ENCODE measurements at places on chromosomes 1 and 21. TPM values are rescaled to one million over a fixed set of nuclear protein-coding genes. Genes with fewer than 3 reads are reported as not detected.

- no peak for DNase-seq
Measured at GRCh38 chr1:46464915-46465314, 24.7 kb upstream of the DMBX1 start.

GRCh38 chr1:105872817-105873216 is 1183.7 kb upstream of the PRMT6 start:
- DNase-seq, result no peak

GRCh38 chr1:9062021-9062471 is 7.4 kb downstream of the SLC2A5 start:
- no peak for DNase-seq

- DNase-seq, result no peak
Measured at GRCh38 chr1:39799770-39800470, 11.3 kb upstream of the BMP8B start.

- no peak for DNase-seq
Measured at GRCh38 chr1:121566346-121566745, 381.6 kb downstream of the SRGAP2C start.

DNA sequence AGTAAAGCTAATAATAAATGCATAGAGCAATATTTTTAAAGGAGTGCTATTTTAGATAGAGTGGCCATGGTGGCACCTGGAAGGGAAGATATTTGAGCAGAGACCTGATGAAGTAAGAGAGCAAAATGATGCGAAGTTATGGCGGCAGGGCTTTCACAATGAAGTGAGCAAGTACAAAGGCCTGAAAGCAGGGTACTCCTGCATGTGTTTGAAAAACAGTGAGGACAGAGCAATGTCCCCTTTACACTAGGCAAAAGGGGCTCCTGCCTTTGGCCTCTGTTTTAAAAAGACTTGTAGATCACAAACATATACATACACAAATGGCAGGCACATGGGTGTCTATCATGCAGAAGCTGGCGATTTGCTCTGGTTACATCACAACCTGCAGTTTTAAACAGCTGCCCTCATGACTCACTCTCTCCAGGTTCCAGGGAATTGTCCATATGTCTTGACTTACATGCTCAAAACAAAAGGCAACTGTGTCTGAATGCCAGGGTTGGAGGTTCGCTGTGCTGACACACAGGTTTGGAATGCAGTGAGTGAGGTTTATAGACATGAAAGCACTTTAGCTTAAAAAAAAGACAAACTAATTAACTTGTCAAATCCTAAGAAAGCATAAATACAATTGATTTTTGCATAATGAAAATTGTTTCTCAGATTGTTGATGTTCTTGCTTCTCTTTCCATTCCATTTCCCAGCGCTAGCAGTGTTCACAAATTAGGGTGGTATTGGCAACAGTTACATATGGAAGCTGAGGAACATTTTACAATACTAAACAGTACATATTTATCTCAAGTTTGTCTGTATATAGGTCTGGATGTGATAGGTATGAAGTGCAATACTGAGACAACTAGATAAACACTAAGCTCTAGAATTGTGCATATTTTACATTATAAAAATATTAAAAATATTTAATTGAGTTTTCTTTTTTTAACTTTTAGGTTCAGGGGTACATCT is 313.9 kb downstream of the BARHL2 start:
- DNase-seq, result no peak

- DNase-seq, result no peak
Measured at GRCh38 chr1:185568155-185569123, 165.8 kb upstream of the HMCN1 start.

GRCh38 chr1:55716610-55717009 is 501.4 kb upstream of the USP24 start:
- no peak for DNase-seq

- DNase-seq, result no peak
Measured at GRCh38 chr1:245961137-245961540, 545.9 kb downstream of the SMYD3 start.

DNA sequence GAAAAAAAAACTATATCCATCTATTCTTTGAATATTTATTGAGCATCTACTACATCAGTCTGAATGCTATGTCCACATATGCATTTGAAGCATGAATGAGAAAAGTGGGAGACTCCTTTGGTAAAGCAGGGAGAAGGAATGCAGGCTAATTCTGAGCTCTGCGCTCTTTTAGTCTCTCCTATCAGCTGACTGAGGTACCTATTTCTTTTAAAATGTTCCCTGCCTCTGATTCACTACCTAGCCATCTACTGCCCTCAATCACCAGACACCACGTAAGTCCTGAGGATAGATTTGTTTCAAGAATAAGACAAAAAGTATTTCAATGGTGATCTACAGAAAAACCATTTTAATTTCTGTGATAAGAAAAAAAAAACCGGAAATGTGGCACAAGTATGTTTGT is 3.8 kb upstream of the RGS13 start:
- no peak for DNase-seq

DNA sequence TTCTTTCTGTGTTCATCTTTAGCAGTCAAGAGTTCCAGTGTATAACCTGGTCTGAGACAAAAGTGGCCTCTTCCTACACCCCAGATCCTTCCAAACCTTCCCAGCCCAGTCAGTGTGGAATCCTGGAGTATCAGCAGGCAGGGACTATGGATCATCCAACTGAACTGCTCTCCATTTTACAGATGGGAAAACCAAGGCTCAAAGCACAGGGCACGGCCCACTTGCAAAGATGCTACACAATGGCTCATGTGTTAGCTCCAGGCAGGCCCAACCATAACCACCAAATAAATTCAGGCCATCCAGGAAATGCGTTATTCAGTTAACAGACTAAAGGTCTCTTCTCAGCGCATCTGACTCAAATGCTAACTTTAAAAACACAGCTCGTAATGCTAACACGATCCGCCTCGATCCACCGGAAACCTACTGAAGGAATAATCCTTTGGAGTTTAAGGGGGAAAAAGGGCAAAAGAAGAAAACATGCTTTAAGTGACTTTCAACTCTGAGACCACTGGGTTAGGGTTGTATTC is 7.1 kb downstream of the GLIS1 start:
- DNase-seq, result no peak

DNA sequence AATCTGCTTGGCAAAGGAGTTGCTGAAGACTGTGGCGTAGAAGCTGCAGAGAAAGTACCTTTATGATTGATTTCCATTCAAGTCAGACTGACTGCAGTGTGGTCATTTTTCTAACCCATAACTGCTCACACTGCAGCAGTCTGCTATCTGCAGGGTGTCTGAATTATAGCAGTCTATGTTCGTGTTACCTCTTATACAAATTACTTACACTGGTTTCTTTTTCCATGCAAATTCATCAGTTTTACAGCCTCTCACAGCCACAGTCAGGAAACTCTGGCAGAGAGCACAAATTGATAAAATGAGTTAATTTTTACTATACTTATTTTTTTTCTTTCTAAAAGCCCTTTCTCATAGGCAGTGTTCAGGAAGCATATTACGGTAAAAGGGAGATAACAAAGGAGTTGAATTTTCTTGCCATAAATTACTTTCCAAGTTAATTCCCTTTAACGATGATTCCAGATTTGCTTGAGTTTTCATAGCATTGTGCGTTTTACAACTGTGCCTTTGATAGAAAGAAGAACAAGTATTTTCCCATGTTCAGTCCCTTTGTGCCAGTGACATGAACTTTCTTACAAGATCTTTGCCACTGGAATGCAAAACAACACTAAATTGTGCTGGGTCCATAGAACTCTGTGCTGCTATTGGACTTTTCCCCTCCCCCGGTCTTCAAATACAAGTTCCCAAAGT is 261.5 kb downstream of the NFIA start:
- DNase-seq, result no peak

Gene TDRD5
- polyA plus RNA-seq, result 5.4 TPM

Gene ICOSLG
- 13.2 TPM for polyA plus RNA-seq

Gene ALPL
- 29.1 TPM for polyA plus RNA-seq

Gene CRP
- not detected for polyA plus RNA-seq
